Activated CD4-positive, alpha-beta T cell treated with anti-CD3 and anti-CD28 coated beads, Interleukin-2, Interleukin-4, amounts not matched to agents 100 ng/mL and 50 ng/mL, durations not matched to agents 16 hours and 8 hours (primary cell): ENCODE measurements at places on chromosomes 3 and 15.

DNA sequence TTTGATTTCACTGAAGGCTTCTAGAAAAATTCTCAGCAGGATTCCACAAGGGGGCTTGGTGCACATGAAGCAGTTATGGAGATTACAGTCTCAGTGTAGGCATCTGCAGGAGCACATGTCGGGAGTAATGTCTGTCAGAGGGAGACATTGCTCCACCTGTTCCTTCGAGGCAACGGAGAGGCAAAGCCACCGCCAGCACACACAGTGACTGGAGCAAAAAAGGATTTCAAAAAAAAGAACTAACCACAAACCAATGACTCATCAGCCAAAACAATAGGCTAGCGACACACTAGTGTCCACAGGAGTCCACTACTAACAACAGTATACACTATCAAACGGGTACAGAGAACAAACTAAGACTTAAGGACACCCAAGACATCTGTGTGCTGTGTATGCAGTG is 68.9 kb downstream of the NPTN start:
- no peak for DNase-seq

DNA sequence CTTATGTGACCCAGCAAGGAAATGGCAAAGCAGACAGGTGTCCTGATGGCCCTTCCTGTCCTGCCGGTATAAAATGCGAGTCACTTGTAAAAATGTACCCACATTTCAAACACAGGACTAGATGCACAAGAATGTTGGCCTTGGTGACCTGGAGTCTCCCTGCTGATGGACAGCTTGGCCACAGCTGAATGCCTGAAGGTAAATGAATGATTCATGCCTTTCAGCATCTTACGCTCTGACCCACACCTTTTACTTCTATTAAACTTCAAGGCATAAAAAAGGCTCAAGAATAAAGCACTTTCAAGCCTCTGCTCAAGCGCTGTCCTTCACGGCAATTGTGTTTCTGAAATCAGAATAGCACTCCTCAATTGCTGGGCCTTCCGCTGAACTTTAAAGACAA is 228.0 kb upstream of the SLCO3A1 start:
- no peak for DNase-seq

DNA sequence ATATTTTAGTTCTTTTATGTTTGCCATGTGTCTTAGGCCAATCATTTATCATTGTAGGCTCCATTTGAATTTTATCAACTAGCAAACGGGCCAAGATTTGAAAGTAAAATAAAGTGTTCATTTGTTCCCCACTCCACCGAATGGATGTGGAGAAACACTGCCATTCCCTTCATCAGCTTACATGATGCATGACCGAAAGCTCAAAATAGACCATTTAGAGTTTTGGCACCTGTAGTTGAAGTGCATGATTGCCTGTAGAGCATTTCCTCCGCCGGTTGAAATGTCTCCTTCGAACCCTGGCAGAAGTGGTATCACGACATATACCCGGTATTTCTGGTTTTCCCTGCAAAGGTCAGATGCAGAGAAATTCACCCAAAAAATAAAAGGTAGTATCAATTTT is 165.6 kb downstream of the PLD1 start:
- no peak for DNase-seq

- no peak for DNase-seq
These were observed 26.9 kb upstream of the ZBBX start for GRCh38 chr3:167406876-167407492.

DNA sequence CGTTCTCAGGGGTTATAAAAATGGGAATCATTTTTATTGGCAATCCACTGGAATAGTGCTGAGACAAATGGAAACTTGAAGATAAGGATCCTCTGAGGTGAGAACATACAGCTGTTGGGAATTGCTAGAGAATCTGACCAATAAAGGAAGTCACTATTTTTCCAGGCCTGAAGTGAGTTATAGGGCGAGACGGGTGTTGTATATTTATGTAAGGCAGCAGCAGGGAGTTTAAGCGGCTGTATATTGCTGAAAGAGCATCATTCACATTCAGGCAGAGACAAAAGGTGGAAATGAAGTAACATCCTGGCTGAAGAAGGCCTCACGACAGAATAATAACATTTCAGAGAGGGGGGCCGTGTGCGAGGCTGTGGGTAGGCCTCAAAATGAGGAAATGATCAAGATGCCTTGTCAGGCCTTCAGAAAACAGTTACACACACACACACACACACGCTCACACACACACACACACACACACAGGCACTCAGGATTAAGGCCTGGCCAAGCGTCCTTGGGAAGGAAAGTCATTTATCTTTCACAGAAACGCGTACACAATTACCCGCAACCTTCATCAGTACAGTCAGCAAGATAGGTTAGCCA is 964.9 kb upstream of the NR2F2 start:
- DNase-seq: no peak

GRCh38 chr15:34650177-34650576 is 66.7 kb upstream of the GOLGA8B start:
- DNase-seq: no peak

DNA sequence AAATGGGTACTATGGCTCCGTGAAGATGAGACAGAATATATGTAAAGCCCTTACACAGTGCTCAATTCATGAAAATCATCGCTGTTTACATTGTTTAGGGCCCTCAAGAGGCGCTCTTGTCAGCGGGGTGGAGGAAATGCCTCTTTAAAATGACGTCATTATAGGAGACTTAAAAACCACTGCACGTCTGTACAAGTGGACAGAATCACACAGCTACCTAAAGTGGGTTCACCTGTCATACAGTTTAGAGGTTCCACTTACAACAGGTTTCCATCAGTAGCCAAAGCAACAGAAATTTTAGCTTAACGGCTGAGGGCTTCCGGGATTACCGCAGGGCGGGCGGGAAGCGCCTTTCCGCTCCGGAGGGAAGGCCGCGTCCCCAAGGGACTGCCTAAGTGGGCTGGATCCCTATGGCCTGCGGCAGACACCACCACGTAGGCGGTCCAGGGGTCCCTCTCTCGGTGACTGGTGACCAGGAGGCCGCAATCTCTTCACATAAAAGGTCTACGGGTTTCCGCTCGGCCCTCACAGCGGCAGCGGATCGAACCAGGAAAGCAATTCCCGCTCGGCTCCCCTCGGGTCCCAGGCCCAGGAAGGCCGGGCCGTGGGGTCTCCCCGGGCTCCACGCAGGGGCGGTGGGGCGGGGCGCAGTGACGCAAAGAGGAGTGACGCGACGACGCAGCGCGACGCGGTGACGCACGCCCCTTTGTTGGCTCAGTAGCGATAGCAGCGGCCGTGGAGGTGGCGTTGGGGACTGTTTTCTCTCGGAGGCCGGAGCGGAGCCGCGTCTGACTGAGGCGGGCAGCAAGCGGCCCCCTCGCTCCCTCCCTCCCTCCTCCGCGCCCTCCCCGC is at the start of gene ARIH1:
ARIH1 (plus strand) TSS at position 717 of the 852 bp plus-strand sequence. CDS start 310 bp downstream, outside the sequence.
- peak; percentile 95 for DNase-seq

DNA sequence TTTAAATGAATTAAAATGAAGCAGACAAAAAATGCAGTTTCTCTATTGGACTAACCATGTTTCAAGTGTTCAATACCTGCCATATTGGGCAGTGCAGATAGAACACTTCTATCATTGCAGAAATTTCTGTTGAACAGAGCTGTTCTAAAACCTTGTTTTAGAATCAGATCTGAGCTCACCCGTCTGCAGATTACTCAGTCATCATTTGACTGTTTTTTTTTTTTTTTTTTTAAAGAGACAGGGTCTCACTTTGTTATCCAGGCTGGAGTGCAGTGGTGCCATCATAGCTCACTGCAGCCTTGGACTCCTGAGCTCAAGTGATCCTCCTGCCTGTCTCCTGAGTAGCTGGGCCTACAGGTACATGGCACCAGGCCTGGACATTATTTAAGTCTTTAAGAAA is 128.7 kb downstream of the APBA2 start:
- no peak for DNase-seq

- no peak for DNase-seq
These were observed 11.6 kb downstream of the THBS1 start for GRCh38 chr15:39592500-39592899.

DNA sequence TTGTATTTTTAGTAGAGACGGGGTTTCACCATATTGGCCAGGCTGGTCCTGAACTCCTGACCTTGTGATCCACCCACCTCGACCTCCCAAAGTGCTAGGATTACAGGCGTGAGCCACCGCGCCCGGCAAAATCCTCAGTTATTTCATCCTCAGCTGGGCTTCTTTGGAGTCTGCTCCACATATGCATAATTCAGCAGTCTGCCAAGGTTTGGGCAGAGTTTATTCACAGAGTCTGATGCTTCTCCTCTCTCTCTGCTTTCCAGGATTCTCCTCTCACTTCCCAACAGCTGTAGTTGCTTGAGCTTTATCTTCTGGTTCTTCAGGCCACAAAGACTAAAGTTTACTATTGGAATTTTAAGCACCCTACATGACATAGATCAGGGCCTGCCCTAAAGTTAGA is 8.2 kb downstream of the ZNF106 start:
- no peak for DNase-seq

DNA sequence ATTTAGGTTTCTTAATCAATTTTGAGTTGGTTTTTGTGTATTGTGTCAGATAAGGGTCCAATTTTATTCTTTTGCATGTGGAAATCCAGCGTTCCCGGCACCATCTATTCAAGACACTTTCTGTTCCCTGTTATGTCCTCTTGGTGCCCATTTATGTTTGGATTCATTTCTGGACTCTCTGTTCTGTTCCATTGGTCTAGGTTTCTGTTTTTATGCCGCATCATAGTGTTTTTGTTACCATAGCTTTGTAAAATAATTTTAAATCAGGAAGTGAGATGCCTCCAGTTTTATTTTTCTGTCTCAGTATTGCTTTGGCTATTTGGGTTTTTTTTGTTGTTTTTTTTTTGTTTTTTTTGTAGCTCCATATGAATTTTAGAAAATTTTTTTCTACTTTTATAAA is 97.1 kb downstream of the LRRC28 start:
- no peak for DNase-seq

DNA sequence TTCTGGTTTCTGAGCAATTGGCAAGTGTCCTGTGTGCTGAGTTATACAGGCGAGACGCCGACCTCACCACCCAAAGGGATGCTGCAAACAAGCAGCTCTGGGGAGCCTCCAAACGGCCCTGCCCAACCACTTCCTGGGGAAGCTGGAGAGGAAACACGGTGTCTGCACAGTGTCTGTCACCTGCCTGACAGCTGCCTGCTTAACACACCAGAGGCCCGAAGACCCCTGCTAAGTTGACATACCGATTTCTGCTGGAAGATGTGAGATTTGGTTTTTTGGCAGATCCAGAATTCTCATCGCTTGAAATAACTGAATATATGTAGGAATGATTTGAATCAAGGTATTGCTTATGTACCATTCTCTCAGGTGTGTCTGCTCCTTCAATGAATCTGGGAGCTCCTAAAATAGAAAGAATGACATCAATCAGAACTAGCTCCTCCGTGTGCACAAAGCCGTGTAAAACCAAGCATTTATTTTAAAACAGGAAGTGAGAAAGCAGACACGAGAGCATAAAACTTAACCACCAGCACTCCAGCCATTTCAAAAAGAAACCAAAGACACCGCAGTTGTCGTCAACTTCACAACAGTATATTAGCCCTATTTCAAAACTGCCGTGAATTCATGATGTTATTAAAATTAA is 27.2 kb downstream of the LRRC2 start:
- DNase-seq: peak; percentile 89

DNA sequence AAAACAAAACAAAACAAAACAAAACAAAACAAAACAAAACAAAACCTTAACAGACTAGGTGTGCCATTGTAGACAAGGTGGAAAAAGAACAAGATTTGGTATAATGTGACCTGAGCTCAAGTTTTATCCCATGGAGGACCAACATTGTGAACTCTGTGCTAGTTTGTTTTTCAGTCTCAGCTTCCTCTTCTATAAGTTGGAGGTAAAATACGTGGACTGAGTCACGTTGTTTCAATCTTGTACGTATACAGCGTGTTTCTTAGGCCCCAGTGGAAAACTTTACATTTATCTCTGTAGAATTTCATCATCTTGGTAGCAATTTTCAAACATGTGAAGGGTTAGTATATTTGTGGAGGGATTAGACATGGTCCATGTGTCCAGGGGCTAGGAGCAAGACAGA is 261.6 kb downstream of the CD47 start:
- DNase-seq: no peak

- no peak for DNase-seq
These were observed 12.9 kb downstream of the DYNC1LI1 start for GRCh38 chr3:32557640-32558352.

- DNase-seq: no peak
These were observed 37.3 kb upstream of the TTC14 start for GRCh38 chr3:180564676-180565075.

GRCh38 chr3:29700256-29700655 is 419.4 kb downstream of the RBMS3 start:
- no peak for DNase-seq

GRCh38 chr15:48530528-48530927 is 115.0 kb downstream of the FBN1 start:
- DNase-seq: no peak

GRCh38 chr15:73858062-73858461 is 15.3 kb upstream of the TBC1D21 start:
- no peak for DNase-seq

DNA sequence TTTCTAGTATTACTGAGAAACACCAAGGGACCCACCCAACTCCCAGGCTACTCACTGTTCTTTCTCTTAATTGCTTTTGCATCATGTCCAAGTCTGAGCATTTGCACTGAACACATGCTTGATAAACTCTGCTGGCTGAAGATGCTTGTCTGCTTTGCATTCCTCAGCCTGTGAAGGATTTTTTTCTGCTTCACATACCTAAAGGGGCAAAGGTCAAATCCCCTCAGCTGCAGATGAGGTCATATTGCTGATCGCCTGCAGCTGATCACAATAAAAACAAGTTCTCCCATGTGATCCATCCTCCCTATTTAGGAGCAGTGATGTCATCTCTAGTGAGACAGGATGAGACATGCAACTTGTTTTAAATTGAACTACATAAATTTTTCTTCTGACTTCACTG is 84.6 kb upstream of the DCBLD2 start:
- no peak for DNase-seq

- DNase-seq: no peak
These were observed 44.9 kb upstream of the MANF start for GRCh38 chr3:51340013-51340829.

DNA sequence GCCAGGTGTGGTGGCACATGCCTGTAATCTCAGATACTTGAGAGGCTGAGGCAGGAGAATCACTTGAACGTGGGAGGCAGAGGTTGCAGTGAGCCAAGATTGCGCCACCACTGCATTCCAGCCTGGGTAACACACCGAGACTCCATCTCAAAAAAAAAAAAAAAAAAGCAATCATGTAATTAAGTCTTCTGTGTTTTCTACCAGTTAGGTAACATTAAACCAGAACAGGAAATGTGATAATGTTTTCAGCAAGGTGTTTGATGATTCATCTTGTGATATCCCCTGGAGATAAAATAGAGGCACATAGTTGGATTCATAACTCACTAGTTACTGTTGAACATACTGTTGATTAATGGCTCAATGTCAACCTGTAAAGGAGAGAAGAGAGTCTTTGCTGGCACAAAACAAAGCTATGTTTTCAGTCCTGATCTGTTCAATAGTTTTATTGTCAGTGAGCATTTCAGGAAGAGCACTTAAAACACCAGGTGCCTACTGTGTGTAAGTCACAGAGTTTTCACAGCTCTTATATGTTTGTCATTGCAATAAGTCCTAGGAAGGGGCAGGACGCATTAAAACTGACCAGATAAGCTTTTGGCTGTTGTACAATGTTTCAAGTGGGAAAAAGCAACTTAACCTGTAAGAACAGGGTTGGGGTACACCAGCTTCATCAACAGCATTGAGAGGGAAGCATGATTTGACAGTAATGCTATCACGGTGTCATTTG is 19.5 kb downstream of the DNAJB11 start:
- peak; percentile 42 for DNase-seq
